ENCODE measurements at places on chromosomes 12 and 14. TPM values are rescaled to one million over a fixed set of nuclear protein-coding genes. Genes with fewer than 3 reads are reported as not detected.

Gene TAS2R10
- total RNA-seq, result not detected

Gene TTC6
- total RNA-seq, result 6.7 TPM

Gene RFX4
- total RNA-seq, result not detected

Gene WNT1
- total RNA-seq, result not detected

Gene ARMH4
- 2.7 TPM for total RNA-seq

Gene ABCD2
- total RNA-seq, result 0.45 TPM

Gene RHEBL1
- not detected for total RNA-seq

Gene LRP1
- 117 TPM for total RNA-seq

Gene IFNG-AS1
- total RNA-seq, result not detected

Gene KLRK1
- total RNA-seq, result 0.92 TPM

Gene GSC
- total RNA-seq, result not detected

DNA sequence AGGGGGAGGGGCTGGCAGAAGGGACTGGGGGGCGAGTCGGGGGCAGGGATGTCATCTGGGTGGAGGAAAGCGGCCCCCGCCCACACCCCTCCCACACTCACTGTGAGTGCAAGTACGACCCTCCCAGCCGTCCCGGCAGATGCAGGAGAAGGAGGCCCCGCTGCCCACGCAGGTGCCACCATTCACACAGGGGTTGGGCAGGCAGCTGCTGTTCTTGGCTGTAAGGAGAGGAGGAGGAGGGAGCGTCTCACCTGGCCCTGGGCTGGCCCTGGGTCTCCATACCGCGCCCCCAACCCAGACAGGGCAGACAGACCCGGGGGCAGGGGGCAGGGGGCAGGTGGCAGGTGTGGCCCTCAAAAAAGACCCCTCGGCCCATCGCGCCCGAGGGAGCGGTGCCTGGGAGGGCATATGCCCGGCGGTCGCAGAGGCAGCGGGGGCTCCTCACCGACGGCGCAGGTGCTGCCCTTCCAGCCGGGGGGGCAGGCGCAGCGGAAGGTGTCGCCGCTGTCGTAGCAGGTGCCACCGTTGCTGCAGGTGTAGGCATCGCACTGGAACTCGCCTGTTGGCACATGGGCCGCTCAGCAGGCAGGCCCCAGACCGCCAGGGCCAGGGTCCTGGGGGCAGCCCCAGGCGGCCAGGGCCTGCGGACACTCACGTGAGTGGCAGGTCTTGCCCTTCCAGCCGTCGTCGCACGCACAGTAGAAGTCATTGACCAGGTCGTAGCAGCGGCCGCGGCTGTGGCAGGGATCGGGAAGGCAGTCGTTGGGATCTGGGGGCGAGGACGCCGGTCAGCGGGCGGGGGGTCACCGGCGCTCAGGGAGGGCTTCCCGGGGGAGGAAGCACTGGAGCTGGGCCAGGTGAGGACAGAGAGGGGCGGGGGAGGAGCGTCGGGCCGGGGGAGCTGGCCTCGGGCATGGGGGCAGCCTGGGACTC, 20.6 kb downstream of the JAG2 start:
- DNase-seq, result no peak

DNA sequence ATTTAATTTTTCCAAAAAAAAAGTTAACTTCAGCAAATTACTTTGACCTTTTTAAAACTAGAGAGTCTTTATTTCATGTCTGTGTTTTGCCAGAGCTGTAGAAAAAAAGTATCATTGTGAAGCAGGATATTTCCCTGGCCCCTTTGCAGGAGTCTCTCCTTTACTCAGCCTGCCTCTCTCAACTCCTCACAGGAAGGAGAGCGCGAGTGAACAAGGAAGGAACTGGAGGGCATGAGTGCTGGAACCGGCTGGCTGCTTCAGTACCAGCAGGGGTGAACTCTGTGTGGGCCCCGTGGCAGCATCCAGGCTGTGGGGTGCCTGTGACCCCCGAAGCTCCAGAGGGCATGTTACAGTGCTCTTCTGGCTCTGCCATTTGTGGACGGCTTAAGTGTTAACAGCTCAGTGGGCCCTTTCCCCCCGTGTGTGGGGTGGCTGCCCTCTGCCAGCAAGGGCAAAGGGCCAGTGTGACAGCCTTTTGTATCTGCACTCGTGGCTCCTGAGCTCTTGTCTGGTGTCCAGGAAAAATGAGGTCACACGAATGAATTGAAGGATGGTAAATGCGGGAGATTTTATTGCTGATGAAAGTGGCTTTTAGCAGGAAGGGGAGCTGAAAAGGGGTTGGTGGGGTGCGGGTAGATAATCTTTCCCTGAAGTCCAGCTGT, 76.6 kb upstream of the KCNH3 start:
- no peak for DNase-seq

- DNase-seq, result no peak
These were observed 92.0 kb downstream of the SLC2A13 start for GRCh38 chr12:40013847-40014246.

DNA sequence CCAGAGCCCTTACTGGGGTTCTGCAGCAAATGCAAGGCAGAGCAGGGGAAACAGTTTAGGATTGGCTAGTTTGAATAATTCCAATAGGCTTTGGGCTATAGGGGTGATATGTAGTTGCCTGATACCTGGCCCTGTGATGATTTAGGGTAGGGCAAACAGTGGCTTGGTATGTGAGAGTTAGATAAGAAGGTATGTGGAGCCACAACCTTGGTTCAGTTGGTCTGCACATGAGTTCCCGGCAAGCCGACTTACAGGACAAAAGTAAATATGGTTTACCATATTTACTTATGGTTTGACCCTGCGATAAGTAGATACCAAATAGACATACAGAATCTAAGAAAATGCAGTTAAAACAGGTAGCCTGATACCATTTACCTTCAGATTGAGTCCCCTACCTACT, 8.3 kb upstream of the CAPRIN2 start:
- DNase-seq, result no peak

- DNase-seq, result no peak
These were observed 21.3 kb upstream of the RHOJ start for GRCh38 chr14:63182968-63183367.

DNA sequence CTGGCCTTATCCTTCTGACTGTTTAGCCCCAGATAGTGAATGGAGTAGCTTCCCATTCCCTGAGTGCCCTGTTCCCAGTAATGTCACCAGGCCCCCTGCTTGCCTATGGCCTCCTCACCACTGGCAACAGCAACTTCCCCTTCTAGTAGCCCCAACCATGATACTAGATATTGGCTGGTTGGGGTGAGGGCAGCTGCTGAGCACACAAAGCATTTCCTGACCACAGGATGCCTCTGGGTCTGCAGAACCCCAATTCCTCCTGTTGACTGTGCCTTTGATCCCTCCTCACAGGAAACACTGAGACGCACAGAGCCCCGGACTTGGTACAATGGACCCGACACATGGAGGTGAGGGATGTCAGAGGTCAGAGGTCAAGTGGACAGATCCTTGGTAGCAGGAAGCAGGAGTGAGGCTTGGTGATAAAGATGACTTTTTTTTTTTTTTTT, 597 bp downstream of the SOAT2 start:
- DNase-seq, result no peak

- DNase-seq, result no peak
These were observed 47.1 kb upstream of the ATXN7L3B start for GRCh38 chr12:74490390-74491064.

DNA sequence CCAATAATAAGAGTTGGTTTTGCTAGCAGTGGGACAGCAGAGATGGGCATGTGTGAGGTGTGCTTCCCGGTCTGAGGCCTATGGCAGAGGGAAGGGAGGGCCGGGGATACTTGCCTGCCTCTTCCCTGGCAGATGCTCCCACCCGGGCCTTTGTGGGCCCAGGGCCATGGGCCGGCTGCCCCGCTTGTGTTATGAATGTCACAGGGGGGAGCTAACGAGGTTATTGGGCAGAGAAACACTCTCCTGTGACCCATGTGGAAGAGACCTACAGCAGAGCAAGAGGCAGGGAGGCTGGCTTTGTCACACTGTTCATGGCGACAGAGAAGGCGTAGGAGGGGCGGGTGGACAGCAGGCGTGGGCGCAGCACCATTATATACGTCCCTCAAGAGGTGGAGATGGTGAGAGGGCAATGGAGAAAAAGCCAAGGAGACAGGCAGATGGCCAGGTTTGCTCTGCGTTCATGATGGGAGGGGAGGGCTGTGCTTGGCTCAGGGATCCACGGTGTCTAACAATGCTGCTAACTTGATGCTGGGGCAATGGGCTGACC, 13.3 kb downstream of the CCND2 start:
- DNase-seq, result no peak

GRCh38 chr12:104222976-104223375, 7.4 kb downstream of the TXNRD1 start:
- no peak for DNase-seq

DNA sequence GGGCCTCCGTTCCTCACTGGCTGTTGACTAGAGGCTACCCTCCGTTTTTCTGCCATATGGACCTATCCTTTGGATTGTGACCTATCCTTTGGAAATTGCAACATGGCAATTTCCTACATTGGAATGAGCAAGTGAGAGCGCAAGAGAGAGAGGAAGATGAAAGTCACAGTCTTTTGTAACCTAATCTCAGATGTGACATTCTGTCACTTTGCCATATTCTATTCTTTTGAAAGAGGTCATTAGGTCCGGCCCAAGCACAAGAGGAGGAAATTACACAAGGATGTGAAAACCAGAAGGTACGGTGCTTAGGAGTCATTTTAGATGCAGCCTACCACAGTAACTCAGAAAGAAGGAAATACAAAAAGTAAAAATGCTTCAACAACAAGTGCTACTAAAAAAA, 47.3 kb upstream of the SRP54 start:
- no peak for DNase-seq

- DNase-seq, result no peak
These were observed 6.0 kb upstream of the AMN start for GRCh38 chr14:102916347-102917055.

- peak; percentile 52 for DNase-seq
These were observed 47.3 kb upstream of the TMED10 start for GRCh38 chr14:75223664-75224154.

DNA sequence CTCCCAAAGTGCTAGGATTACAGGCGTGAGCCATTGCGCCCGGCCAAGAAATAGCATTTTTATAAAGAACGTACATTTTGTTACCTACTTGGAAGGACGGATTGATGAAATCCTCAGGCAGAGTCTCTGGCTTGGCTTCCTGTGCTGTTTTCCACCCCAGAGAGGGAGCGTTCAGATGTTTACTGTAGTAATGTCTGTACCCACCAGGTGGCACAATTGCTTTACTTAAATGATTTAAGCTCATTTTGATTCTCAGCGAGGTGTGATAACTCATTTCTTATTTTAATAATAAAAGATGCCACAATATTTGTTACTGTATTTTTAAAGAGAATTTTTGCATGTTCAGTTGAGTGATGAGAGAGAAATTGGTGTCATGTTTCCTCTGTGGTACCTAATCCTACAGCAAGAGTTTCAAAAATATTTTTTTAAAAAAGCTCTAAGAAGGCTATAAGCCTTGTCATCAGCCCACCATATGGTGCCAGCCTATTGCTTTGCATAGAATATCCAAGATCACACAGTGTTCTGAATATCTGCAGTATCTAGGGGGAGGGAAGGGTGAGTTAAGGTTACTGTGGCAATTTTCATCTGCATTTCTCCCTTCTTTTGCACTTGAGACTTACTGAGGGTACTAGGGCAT, 82.6 kb upstream of the TRAF3 start:
- DNase-seq, result peak; percentile 64

DNA sequence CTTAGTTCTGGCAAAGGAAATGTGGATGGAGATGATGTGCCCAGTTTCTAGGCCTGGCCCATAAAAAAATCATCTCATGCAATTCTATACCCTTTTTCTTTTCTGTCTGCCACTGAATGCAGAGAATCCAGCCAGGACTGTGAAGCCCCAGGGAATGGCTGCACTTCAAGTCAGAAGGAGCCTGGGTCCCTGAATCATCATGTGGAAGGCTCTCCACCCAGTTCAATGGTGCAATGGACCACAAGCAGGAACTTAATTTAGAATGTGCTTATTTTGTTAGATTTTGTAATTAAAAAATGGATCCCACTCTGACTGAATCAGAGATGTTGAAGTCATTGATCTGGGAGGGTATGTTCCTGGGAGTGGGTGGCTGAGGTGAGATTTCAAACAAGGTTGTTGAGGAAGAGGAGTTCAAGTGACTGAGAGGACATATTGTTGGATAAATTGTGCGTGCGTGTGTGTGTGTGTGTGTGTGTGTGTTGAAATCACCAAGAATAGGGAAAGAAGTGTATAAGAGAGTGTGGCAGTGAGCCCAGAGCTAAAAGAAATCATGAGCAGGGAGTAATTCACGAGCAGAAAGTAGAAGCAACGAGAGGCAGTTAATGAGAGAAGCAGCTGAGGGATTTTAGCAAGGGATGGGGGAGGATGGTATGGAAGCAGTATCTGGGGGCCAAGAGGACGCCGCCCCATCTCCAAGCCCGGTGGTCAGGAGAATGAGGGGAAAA, 125.4 kb downstream of the TMX1 start:
- no peak for DNase-seq

GRCh38 chr14:52918486-52918885, 32.4 kb downstream of the FERMT2 start:
- DNase-seq, result no peak

GRCh38 chr14:97975962-97976361, 1178.8 kb downstream of the VRK1 start:
- DNase-seq, result no peak
